ENCODE measurements at places on chromosomes 2 and 18. TPM values are rescaled to one million over a fixed set of nuclear protein-coding genes. Genes with fewer than 3 reads are reported as not detected.

- no peak for DNase-seq
Observed at GRCh38 chr2:196263181-196263747, 91.9 kb upstream of the STK17B start.

ATP6V1C2 gene
- 3.5 TPM for polyA plus RNA-seq

DNA sequence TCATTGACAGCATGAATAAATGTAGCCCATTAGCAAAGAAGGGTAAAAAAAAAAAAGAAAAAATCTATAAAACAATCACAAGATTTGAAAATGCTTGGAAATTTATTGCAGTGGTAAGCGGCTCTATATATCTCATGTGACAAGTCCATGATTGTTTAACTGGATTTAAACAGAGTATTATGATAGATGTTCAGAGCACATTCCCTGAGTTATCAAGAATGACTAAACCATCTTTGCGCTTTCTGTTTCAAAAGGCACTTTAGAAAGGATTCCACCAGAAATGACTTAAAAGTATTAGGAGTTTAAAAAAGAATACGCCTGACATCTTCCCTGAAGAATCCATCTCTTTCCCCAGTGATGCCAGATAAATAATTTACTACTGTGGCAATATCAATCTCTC is 409.5 kb upstream of the UBE2E3 start:
- no peak for DNase-seq

DNA sequence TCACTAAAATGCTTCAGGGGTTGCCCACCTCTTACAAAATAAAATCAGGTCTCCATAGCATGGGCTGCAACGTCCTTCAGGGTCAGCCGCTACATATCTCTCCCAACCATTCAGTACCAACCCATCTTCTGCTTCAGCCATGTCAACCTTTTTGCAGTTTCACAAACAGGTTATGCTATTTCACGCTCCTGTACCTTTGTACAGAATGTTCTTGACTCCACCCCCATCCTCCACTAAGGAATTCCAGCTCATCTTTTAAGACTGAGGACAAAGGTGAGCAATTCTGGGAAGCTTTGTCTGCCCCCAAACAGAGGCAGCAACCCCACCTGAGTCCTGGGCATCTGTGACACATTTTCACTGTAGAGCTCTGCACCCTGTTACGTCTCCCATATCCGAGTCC is 8.8 kb upstream of the EVA1A start:
- no peak for DNase-seq

CD226 gene
- polyA plus RNA-seq: 2.0 TPM

GRCh38 chr2:109373791-109374547 is 239.8 kb downstream of the SEPTIN10 start:
- DNase-seq: no peak

- DNase-seq: no peak
Observed at GRCh38 chr2:134458950-134459349, 205.1 kb downstream of the MGAT5 start.

DNA sequence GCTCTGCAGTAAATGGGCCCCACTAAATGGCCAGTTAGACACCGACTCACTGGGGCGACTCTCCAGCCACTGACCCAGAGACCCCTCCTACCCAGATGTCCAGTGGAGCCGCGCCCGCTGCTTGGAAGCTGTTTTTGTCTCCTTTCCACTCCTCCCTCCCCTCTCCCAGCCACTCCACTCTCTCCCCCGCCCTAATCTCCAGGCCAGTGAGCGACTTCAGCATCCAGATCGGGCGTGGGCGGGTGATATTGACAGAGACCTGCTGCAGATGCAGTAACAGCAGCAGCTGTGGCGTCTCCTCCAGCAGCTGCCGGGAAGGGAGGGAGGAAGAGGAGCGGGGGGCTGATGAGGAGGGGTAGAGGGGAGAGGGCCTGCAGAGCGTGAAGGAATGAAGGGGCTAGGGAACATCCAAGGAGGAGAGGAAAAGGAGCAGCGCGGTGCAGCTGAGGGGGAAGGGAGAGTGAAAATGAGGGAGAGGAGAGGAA is at the start of gene SCN7A:
Gene SCN7A, minus strand, starts transcription at position 110 of the 485 bp plus-strand sequence. CDS start 16,553 bp downstream, outside the sequence.
- peak; percentile 95 for DNase-seq

- no peak for DNase-seq
Observed at GRCh38 chr2:164562666-164563065, 58.6 kb downstream of the GRB14 start.

VIT gene
- 0.07 TPM for polyA plus RNA-seq

SMC6 gene
- polyA plus RNA-seq: 65.3 TPM

GRCh38 chr2:12064153-12064552 is 317.7 kb downstream of the LPIN1 start:
- no peak for DNase-seq

GAD1 gene
- 0.94 TPM for polyA plus RNA-seq

- DNase-seq: no peak
Observed at GRCh38 chr18:61702007-61702406, 190.8 kb downstream of the RNF152 start.

DNA sequence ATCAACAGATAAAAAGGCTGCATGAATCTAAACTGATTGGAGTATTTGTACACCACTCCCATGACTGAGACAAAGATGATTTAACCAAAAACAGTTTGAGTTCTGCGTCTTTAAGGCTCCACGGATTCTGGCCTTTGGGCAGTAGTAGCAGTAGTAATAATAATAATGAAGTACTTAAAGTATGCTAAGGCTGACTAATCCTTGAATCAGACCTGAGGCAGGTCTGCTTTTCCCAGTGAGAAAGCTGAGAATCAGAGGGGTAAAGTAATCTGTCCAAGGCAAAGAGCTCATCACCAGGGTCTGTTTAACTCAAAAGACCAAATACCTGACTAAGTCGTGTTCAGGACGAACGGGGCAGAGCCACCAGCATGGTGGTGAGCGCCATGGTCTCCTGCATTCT is 61.4 kb downstream of the ID2 start:
- DNase-seq: no peak

HOXD1 gene
- 3.5 TPM for polyA plus RNA-seq

DNA sequence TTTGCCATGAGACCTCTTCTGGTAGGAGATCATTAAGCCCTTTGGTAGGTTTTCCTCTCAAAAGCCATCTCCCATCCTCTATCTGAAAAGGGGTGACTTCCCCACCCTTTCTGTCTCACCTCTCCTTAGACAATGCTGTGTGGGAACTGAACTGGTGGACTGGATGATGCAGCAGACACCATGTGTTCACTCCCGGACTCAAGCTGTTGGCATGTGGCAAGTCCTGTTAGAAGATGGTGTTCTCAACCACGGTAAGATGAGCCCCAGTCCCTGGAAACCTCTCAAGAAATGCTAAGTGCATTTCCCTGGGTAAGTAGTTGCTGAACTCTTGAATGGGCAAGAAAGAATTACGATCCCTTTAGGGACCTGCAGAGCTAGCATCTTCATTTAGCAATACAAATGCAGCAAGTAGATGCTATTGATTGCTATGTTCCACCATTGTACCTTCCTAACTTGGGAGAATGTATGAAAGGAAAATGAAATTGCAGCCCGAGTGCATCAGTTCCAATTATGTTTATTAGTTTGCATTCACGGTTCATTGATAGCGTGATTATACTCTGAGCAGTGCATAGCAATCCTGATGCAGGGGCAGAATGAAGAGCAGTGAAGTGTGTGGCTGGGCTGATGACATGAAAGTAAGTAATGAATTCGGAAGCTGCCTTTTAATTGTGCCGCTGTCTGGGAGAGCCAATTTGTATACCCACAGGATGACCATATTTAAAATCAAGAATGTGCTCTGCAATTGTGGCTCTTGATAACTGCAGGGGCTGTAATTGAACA is 110.0 kb upstream of the MAP3K20 start:
- DNase-seq: no peak

KLHL41 gene
- 1.2 TPM for polyA plus RNA-seq

TSPYL6 gene
- not detected for polyA plus RNA-seq

- no peak for DNase-seq
Observed at GRCh38 chr2:230863442-230864121, 1.2 kb upstream of the ITM2C start.

DNA sequence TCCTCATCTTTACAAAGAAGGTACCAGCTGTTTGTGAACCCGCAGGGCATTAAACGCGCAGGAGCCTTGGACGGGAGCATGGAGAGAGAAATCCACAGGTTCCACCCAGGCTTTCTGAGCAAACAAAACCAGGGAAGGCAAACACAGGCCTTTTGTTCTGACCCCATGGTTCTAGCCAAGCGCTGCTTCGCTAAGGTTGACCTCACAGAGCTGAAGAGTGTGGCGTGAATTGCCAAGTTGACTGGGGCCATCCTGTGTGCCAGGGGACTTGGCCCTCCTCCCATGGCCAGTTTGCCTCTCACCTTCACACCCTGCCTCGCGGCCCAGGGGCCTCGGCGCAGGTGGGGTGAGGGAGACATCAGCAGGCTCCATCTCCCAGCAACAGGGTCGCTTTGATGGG is 74.1 kb downstream of the VAPA start:
- no peak for DNase-seq

GRCh38 chr2:39381653-39382052 is 55.4 kb downstream of the MAP4K3 start:
- DNase-seq: no peak

DNA sequence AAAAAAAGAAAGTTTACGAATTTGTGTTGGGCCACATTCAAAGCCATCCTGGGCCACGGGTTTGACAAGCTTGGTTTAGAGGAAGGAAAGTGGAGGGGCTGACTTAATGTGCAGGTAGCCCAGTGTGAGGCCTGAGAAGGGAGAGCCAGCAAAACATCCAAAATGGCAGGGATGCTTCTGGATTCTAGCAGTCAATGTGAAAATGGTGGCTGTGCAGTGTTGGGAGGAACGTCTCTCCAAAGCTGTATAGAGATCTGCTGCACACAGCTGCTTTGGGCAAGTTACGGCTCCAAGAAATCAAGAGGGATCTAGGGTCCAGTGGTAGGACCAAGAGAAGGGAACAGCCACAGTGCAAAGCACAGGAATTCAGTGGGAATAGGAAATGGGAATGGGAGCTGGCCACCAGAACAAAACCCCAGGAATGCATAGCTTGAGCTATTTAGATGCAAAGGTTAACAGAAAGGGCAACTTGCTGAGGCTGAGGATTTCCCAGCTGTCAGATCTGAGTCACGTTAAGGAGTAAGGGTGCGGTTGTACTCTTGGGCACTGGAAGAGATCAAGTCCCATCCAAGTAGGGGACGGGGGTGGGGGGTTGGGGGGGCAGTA is 70.6 kb downstream of the B3GNT2 start:
- no peak for DNase-seq

GTF2A1L gene
- 0.16 TPM for polyA plus RNA-seq

GRCh38 chr18:56468396-56468795 is 170.0 kb downstream of the TXNL1 start:
- no peak for DNase-seq

- no peak for DNase-seq
Observed at GRCh38 chr2:127698553-127699355, 2.5 kb upstream of the SFT2D3 start.

DNA sequence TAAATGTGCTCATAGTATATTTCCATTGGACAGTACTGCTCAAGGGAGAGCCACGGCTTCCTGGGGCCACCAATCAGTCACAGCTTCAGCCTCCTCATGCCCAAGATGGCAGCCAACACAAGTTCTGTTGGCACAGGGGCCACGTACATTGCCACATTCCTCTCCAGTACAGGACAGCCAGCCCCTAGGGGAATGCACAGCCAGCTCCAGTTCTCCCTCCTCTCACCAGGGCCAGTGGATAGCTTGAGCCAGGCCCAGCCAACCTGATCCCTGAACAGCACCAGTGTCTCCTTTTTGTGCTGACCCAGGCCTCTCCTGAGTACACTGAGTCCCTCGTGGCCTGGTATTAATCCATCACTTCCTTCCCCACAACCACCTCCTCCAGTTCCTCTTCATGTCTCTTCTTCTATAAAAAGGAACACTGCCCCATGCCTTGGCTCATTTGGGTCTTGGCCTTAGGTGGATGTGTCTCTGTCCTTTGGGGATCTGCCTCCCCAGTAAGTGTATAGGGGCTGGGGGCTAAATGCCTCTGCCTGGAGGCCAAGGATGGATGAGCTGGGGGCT is 168.7 kb downstream of the TNS1 start:
- no peak for DNase-seq

- DNase-seq: no peak
Observed at GRCh38 chr18:29644276-29644675, 1398.3 kb downstream of the DSC3 start.

DNA sequence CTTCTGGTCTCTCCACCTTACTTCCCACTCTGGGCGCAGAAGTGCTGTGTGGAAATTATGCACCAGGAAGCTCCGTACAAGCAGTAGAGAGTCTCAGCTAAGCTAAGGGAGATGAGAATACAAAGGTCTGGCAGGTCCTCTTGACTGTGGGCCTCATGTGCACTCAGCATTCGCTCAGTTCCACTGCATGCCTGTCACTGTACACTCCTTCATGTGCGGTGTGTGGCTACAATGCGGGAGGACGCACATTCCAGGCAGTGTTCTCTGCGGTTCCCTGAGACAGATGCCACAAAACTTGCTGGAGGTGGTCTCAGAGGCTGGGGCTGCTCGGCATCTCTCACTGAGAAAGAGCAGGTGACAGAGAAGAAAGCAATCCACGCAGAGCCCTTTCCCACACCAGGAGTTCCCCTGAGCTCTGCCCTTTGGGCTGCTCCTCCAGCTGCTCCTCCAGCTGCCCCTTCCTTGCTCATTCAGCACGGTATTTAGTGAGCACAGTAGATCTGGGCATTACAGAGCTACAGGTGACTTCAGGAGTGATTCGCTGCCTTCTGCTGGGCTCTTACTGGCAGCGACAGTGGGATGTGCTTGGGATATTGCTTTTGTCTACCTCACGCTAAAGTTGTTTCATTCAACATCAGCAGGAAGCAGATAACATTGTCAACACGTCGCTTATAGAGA is 176.6 kb downstream of the SH3RF3 start:
- DNase-seq: no peak

SULT1C4 gene
- 60.4 TPM for polyA plus RNA-seq

All from right lung (tissue), 10 donors.